ENCODE measurements at places on chromosomes 6 and 20.

- DNase-seq = no peak
Measured at GRCh38 chr6:134456226-134456625, 138.3 kb upstream of the SGK1 start.

- no peak for DNase-seq
Measured at GRCh38 chr20:50144362-50144761, 9.2 kb downstream of the PEDS1 start.

GRCh38 chr6:163971841-163972838 is 557.6 kb downstream of the QKI start:
- DNase-seq = no peak

DNA sequence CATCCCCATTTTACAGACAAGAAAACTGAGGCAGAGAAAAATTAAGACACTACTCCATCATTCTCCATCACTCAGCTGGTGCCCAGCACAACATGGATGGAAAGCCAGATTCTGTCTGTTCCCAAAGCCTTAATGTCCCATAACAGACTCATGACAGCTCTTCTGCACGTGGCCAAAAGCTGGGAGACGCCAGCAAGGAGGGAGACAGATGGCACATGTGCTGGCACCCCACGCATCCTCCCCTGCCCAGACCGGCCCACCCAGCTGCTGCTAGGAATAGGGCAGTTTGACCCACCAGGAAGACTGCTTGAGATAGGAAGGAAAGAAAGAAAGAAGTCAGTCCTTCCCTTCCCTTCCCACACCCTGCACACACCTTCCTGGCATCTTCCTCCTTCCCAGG is 96.3 kb downstream of the PREX1 start:
- DNase-seq = no peak

- no peak for DNase-seq
Measured at GRCh38 chr6:13454286-13455221, 32.8 kb downstream of the GFOD1 start.
